T-helper 17 cell (primary cell): ENCODE measurements at places on chromosomes 7 and 10.
A peak's percentile ranks its signal among the peaks of the same experiment; 100 is the strongest.

DNA sequence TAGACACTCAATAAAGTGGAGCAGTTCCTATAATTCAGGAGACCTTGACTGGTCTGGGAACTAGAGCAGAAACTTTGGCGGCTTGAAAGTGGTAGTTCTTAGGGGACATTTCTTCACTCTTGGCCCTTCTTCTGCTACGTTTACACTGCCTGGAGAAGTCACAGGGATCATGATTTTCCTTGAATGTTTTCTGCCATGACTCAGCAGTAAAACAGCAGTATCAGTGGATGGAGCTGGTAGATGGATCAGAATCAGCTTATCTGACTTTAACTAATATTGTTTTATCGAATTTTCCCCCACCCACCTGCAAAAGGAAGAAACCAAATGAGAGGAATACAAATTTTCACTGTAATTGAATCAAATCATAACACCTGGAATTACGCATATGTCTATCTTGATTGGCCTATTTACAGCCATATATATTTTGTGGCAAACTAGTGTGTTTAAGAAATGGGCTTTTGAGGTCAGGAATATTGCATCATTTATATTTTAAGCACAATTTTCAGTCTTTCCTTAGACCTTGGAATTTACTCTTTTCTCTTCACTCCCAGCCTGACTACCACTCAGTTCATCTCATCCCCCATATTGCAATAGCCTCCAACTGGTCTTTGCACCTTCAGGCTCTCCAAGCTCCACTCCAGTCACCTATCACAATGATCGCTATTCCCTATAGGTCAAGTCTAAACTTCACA lies 14.9 kb upstream of the DLX5 start:
- DNase-seq, result no peak

- no peak for DNase-seq
Measured at GRCh38 chr10:71331736-71332135, 12.7 kb downstream of the SLC29A3 start.

GRCh38 chr7:19066170-19066569 lies 51.3 kb downstream of the TWIST1 start:
- DNase-seq, result no peak

GRCh38 chr7:142853739-142854371 lies 1.0 kb upstream of the EPHB6 start:
- DNase-seq, result peak; percentile 54

DNA sequence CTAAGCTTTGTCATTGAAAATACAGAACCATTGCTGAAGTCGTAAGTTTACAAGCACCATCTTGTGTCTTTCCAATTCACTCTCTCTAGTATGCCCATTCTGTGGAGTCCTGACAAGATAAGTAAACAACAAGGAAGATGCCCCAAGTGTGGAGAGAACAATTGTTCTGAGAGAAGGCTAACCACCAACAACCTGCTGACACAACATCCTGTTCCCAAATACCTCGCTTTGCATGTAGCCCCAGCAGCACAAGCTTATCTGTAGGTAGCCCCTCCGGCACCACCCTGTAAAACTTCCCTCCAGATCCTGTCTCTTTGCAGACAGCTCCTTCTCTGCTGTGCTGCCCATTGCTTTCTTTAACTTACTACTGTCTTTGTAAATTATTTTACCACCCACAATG lies 233.3 kb upstream of the AOAH start:
- no peak for DNase-seq

DNA sequence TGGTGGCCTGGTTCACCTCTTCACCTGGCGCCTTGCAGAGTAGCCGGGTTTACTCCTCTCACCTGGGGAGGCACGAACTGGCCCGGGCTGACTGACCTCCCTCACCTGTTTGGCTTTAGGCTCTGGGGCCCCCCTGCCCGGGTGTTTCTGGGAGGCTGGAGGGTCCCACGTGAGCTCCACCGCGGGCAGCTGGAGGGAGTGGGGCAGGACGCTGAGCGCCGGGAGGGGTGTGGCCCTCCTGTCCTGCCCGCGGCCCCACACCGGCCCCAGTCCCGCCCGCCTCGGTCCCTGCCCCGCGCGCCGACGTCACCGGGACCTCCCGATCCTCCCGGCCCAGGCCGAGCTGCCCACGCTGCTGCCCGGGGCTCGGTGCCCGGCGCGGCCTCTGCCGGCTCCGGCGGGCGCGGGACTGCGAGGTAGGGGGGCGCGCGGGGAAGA lies at the start of gene AMZ1:
Gene AMZ1, plus strand, starts transcription at position 322 of the 438 bp plus-strand sequence. CDS start 12,250 bp downstream, outside the sequence.
- DNase-seq, result no peak

GRCh38 chr7:130359276-130359857 lies 14.8 kb downstream of the CPA5 start:
- no peak for DNase-seq
